Substantia nigra (tissue), 51 donors: ENCODE measurements at places on chromosomes 12 and 14.

- DNase-seq = no peak
Observed at GRCh38 chr12:48069241-48069640, 36.6 kb downstream of the SENP1 start.

GRCh38 chr12:91333966-91334365, 151.3 kb upstream of the DCN start:
- DNase-seq = no peak

GRCh38 chr14:25034803-25035681, 14.9 kb downstream of the STXBP6 start:
- no peak for DNase-seq

DNA sequence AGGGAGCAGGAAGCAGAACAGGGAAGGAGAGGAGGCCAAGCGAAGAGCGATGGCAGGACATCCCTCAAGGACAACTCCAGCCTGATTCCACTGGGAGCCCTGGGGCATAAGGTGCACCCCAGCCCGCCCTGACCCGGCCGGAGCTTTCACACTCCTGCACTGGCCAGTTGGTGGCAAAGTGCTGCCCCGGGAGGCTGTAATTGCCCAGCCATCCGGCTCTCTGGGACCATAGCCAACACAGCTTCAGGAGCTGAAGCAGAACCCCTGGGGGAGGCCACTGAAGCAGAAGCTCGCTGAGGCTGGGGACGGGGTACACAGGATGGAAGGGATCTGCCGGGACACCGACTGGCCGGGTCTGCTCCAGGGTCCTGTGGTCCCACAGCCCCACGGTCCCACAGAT, 41.9 kb upstream of the BEGAIN start:
- DNase-seq = no peak

- no peak for DNase-seq
Observed at GRCh38 chr12:27841392-27841882, 61.4 kb upstream of the MANSC4 start.

GRCh38 chr14:24367514-24368211, at the start of gene NFATC4:
NFATC4 (plus strand) TSS chr14:24368184; CDS start chr14:24368341, 157 bp downstream.
- DNase-seq = peak; percentile 23

DNA sequence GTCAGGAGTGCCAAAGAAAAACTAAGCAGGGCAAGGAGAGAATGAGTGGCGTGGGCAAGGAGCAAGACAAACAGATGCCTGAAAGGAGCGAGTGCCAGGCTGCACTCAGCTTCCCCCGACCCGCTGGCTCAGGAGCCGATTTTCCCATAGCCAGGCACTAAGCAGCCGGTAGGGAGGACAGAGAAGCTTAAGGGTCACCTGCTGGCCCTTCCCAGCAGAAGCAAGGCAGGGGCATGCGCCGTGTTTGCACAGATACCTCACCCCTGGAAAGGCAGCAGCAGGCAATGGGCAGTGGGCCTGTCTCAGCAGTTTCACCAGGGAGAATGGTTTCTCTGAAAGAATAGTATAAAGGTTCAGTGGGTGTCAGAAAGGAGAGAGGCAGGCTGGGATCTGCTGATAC, 104.9 kb upstream of the FKBP4 start:
- no peak for DNase-seq

GRCh38 chr14:99181804-99182520, 90.0 kb downstream of the BCL11B start:
- no peak for DNase-seq

DNA sequence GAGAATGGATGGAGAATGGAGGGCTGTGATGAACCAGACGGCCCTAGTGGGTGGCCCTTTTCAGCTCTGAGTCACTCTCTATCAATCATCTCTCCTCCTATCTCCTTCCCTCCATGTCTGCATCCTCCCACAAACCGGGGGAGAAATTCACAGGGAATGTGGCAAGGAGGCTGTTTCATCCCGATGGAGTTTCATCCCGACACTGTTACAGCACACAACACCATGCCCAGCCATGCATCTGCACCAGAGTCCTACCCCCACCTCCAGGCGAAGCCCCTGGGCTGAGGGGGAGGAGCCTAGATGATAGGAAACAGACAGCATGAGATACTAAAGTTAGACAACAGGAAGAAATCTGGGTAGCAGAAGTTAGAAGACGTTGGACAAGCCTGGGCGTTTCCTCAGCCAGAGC, 20.8 kb downstream of the SLC8B1 start:
- no peak for DNase-seq

- DNase-seq = no peak
Observed at GRCh38 chr12:129961091-129961490, 57.3 kb upstream of the TMEM132D start.

DNA sequence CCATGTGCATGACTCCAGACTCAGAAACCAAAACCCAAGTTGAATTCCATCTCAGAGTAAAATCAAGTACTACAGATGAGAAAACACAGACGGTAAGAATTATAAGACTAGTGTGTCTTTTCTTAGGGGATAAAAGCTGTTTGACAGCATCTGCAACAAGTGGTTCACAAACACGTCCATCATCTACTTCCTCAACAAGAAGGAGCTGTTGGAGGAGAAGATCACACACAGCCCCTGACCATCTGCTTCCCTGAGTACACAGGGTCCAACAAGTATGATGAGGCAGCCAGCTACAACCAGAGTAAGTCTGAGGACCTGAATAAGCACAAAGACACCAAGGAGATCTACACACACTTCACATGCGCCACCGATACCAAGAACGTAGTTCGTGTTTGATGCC, 110.7 kb upstream of the ATF7IP start:
- DNase-seq = no peak

- peak; percentile 15 for DNase-seq
Observed at GRCh38 chr14:32727832-32728231, 210.8 kb upstream of the NPAS3 start.

DNA sequence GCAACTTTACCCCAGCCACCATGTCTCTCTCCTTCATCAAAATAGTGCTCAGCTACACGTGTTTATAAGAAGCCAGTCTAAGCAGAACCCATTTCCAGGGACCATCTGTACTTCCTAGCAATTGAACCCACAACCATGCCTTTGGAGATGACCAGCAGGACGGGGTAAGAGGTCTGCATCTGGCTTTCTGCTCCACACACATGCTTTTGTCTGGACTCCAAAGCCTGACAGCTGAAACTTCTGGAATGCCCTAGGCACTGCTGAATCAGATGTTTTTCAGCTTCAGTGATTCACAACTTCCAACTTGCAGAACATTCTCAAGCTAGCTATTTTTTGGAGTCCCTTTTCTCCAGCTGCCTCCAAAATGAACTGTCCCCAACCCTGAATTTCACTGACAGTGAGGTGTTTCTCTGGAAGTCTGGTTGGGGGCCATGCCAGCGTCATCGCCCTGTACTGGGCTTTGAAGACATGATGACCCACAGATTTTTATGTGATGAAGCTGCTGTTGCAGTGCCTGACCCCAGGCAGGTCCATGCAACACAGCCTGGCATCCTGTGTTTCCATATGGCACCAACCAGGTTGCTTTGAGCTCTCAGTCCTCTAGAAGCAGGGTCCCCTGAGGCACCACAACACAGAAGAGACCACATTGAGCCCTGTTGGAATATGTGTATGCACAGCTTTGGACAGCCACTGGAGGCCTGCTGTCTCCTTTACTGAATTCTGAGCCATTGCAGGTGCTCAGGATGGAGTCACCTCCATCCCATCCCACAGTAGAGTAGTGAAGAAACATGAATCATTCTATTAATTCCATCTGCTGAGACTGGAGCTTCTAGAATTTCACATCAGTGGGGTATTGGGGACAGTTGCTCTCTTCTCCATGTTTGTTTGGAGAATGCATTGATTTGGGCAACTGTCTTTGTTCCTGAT, 80.2 kb downstream of the NUAK1 start:
- no peak for DNase-seq

DNA sequence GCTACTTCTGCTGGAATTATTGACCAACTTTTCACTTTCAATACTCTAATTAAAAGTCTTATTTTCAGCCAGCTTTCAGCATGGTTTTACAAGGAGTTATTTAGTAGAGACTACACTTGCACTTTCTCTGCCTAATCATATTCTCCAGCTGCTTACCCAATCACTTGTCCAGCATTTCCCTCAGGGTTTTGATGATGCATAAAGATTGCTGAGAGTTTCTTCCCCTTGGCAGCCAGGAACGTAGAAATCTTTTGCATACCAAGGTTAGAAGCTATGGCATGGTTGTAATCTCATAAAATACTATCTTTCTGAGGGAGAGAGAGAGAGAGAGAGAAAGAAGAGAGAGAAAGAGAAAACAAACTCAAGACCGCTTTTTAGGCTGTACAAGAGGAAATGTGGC, 10.8 kb downstream of the OR4Q3 start:
- no peak for DNase-seq

DNA sequence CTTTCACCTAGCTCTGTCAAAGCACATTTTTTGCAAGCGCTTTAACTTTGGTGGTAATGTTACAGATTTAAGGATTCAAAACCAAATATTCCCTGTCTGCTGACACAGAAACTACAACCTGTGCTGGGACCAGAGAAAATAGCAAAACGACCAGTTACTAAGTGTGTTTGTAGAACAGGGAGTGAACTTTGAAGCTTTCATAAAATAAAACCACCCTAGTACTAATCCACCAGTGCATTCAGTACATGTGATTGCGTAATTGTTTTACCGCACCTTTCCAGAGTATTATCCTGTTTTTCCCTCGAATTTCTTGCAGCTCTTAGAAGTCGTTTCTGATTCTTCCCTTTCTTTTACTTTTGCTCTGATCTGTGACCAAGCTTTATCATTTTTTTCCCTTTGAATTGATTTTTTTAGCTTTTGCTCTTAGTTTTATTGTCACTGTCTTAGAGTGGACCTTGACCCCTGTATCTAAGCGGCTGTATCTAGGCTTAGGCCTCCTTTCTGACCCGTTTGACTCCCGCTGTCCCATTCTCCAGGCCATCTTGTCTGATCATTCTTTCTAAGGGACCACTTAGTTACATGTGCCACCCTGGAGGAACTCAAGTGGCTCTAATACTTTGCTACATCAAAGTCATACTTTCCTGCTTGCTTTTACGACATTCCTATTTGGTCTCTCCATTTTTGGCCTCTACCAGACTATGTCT, 429.4 kb downstream of the PCNX1 start:
- no peak for DNase-seq

GRCh38 chr14:90159146-90159545, 97.2 kb upstream of the PSMC1 start:
- no peak for DNase-seq

DNA sequence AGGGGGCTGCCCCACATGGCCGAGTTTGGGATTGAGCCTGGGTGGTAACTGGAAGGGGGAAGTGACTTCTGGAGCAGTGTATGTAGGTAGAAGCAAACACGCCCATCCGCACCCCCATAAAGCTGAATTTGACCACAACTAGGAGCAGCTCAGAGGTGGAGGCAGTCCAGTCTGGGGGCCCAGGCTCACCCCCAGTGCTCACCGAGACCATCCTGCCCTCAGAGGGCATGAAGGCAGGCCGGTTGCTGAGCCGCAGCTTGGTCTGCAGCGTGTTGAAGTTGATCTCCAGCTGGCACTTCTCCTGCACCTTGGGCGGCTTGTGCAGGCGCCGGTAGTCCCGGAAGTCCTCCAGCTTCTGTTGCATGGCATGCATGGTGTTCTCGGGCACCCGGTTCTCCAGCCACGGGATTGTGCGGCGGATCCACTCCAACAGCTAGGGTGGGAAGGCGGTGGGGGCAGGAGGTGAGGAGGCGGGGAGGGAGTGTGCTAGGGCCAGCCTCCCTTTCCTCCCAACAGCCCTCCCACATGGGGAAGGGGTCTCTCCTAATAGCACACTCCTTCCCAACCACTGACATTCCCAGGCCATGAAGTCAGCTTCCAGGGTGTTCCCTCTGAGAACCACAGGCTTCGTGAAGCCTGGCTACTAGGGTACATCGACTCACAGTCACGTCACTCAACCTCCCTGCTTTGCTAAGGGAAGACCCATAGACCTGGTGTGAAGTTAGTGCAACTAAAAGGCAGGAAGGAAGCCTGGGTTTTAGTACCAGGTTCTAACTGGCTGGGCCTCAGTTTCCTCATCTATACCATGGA, 87.0 kb downstream of the ACTN1 start:
- DNase-seq = no peak

DNA sequence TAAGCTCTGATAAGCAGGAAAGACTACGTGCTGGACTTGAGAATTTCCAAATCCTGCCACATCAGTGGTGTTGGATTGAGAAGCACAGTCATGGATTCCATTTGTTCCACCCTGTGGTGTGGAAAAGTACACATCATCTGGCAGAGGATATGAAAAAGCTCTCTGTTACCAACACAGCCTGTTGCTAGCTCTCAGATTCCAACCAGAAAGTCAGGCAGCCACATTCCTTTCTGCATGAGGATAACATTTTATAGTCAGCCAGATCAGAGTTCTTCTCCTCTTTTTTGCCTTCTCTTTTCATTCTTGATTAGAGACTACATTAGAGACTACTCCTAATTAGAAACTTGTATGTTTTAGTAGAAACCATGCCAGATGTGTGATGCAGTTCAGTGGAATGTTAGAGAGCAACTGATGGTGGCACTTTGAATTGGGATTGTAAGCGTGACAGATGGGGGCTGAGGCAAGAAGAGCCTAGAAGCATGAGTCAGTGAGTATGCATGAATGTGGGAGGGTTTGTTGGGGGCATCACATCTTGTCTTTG, 61.2 kb upstream of the STXBP6 start:
- DNase-seq = no peak

DNA sequence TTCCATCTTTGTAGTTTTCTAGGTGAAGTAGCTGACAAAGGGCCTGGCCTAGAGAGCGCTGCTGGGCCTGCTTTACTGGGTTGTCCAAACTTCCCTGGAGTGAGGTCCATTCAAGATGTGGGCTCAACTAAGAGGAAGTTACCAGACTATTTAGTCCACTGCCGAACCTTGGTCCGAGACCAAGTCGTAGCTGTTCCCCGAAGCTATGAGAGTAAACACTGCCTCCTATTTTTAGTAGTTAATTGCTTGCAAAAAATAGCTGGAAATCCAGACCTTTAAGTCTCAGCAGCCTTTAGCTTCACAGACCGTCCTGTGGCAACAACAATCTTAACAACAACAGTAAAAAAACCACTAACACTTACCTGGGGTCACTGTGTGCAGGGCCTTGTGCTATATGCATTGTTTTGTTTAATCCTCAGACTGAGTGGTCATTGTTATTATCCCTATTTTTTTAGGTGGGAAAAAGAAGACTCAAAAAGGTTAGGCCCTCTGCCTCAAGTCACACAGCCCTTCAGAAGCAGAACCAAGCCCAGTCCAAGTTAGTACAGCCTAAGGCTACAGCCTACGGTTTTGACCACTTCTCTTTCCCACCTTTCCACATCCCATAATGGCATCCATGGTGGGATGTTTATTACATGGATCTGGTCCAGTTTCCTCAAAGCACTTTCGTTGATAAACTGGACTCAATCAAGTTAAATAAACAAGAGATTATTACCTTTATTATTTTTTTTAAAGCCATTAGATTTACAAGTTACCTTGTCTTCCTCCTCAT, 30.6 kb downstream of the SOCS2 start:
- DNase-seq = no peak

GRCh38 chr12:39309516-39309915, 133.4 kb downstream of the KIF21A start:
- no peak for DNase-seq

GRCh38 chr12:57834086-57834876, 12.2 kb downstream of the CTDSP2 start:
- DNase-seq = no peak

DNA sequence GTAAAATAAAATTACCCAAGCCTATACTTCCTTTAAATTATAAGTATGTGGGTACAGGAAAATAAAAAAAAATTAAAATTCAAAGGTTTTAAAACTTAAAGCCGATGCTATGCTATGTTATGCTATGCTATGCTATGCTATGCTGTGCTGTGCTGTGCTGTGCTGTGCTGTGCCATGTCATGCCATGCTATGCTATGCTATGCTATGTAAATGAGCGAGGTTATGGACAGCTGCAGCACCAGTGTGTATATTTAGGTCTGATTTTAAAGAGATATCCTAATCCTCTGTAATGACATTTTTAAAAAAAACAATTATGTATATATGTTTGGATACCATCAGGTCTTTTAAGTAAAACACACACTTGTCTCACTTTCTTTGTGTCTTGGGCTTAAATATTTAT, 1822.0 kb upstream of the SEL1L start:
- no peak for DNase-seq
